Muscle of leg (tissue), 16 donors: ENCODE measurements at places on chromosomes 2 and 18. TPM values are rescaled to one million over a fixed set of nuclear protein-coding genes. Genes with fewer than 3 reads are reported as not detected.
A peak's percentile ranks its signal among the peaks of the same experiment; 100 is the strongest.

The LONRF2 gene
- polyA plus RNA-seq = 0.80 TPM

The HTR2B gene
- polyA plus RNA-seq = 0.26 TPM

DNA sequence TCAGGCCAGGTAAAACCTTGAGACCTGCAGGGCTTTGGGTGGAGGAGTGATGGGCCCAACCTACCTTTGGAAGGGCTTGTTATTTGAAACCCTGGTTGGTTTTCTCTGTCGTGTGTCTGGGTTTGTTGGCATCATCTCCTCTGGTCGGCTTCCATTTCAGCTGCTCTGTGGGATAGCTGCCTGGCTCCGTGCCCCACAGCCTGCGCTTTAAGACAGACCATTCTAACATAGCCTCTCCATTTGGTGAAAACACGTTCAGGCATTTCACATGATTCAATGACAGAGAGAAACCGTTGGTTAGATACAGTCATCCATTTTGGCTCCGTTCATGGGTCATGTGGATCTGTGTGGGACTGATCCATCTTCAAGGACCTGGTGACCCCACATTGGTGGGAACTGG, 37.0 kb upstream of the LYPD6B start:
- peak; percentile 49 for DNase-seq

The SAG gene
- 0.39 TPM for polyA plus RNA-seq

DNA sequence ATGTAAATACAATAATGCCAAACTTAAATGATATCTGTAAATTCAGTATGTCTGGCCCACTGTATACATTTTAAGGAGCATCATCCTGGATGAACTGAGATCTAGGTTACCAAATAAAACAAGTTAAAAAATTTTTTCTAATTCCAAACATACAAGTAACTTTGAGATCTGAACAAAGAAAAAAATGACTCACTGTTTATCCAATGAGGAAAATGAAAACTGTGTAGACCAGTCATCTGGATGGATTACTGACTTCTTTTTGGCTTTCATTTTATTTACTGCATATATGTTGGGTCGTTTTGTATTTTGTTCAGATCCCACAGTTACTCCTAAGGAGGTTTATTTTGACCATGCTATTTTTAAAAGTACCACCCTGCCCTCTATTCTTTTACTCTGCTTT, 189.8 kb downstream of the RBM43 start:
- DNase-seq = no peak

The ALK gene
- 0.09 TPM for polyA plus RNA-seq

The EPC2 gene
- polyA plus RNA-seq = 23.7 TPM

DNA sequence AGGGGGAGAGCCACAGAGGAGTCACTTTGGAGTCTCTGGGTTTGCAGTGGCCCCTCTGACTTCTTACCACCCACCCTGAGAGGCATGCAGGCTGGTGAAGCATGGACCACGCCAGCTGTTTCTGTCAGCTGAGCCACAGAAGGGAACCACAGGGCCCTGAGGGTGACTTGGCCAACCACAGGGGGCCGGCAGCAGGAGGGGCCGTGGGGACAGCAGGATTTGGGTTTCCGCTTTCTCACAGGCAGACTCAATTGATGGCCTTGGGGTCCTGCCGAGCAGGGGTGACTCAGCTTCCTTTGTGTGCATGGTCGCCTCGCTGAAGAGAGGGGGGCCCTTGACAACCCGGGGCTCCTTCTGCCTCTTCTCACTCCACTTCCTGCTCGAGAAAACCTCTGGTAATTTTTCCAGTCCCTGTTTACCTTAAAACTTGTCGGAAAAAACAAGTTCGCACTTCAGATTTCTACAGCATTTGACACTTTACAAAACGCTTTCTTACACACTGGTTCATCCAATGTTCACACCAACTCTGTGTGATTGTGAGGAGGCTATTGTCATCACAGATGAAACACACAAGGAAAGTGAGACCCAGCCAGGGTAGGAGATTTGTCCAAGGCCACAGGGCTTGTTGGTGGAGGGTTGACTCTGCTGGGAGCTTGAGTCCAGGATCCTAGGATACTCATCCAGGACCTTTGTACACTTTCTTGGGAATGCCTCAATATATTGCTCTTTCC, 311.2 kb downstream of the LPIN1 start:
- peak; percentile 23 for DNase-seq

The L3MBTL4 gene
- polyA plus RNA-seq = 1.3 TPM

GRCh38 chr2:3545788-3546478, 12.2 kb downstream of the RNASEH1 start:
- no peak for DNase-seq

DNA sequence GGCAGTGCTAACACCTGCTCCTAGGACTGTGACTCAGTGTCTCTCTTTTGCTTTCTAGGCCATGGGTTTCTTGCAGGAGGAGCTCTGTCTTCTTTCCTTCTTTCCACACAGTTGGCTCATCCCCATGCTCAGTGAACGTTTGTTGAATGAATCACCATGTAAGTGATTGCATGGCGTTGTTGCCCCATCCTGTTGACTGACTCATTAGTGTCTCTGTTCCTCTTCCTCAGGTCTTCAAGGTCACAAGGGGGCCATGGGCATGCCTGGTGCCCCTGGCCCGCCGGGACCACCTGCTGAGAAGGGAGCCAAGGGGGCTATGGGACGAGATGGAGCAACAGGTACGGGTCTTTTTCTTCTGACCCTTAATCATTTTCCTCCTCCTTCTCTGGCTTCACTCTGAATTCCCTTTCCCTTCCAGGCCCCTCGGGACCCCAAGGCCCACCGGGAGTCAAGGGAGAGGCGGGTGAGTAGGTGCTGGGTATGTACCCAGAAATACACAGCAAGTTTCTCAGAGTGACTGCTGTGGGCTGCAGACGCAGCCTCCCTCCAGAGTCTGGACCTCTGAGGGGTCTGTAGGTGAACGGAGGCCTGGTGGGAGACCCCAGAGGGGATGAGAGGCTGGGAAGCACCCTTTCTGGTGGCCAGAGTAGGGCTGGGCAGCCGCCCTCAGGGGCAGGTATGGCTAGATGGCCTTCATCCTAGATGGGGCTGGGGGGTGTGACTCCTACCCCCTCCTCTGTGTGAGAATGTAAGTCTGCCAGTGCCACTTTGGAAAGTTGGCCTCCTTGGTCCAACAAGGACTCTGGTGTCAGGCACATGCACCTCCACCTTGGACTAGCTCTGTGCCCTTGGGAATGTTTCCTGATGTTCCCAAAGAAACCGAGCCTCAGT, 32.4 kb downstream of the MARCO start:
- DNase-seq = no peak

The FBXO36 gene
- 2.3 TPM for polyA plus RNA-seq

The EML6 gene
- 19.5 TPM for polyA plus RNA-seq

DNA sequence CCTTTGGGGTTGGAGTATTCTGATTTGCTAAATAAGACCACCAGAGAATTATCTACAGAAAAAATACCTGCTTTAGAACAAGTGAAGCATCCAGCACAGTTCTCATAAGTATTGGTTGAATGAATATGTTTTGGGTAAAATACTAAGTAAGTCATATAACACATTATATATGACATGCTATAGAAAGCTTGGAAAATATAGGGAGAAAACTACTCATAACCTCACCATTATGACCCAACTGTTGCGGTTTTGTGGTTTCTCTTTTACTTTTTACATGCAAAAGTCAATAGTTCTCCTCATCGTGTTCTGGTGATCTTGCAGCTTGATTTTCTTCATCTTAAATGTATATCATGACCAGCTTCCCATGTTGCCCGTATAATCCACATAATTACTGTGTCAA, 66.2 kb downstream of the DIPK1C start:
- DNase-seq = no peak

DNA sequence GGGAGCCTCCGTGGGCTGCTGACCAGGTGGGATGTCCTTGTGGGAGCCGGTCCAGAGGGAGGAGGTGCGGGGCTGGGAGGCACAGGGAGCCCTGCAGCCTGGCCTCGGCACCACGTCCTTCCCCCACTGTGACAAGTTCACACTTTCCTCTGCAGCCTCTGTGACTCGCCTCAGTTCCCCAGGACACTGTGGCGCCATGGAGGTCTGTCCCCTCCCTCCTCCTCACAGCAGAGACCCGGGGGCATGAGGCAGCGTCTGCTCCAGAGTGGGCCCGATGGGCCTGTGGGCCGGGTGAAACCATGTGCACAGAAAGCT, 27.3 kb upstream of the KCNG2 start:
- DNase-seq = no peak

DNA sequence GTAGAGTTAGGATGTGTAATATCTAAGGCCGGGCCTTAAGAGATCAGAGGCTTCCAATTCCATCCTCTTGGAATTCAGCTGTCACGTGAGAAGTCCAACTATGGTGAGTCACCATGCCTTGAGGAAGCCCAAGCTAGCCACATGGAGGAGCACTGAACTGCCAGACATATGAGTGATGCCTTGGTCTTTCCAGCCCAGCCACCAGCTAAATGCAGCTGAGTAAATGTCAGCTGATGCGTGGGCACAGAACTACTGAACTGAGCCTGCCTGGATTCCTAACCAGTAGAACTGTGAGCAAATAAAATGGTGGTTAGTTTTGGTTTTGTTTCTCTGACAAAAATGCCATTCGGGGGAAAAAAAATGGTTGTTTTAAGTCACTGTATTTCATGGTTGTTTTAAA, 153.7 kb upstream of the SERTAD2 start:
- DNase-seq = no peak

- peak; percentile 50 for DNase-seq
Observed at GRCh38 chr2:437756-438393, 150.0 kb upstream of the ALKAL2 start.

DNA sequence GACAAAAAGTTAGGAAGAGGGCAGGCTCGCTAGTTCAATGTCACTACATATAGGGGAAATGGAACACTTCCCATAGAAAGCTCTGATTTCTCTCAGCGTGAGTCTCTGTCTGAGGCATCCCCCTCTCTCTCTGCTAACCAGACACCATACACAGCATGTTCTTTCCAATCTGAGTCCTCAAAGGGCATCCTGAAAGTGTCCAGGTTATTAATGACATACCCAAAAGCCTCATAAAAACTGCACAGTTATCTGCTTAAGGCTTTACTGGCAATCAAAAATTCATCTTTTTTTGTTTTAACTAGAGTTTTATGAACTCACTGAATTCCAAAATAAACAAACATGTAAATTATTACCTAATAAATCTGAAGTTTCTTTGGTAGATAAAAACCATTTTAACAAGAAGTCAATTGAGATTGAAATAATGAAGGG, 137.4 kb downstream of the AFF3 start:
- no peak for DNase-seq

The G6PC2 gene
- polyA plus RNA-seq = not detected

DNA sequence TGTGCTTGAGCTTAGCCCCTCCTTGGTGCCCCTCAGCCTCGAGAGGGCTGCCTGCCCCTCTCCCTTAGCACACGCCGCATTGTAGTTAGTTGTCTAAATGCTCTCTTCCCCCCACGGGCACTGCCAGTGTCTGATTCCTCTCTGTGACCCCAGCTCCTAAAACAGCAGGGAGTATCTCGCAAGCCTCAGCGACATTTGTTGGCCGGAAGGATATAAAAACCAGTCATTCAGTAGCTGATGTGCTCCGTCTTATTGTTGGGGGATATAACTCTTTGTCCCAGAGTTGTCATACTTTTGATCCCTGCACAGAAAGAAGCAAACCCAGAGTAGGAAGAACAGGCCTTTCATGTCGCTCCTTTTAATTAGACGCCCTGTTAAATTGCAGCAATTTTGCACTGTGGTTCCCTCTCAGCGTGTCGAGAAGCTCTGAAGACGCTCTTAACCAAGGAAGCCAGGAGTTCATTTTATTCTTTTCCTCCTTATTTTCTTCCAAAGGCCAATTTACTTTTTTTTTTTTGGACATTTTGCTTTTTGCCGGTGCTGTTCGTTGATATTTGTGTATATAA, 201.8 kb downstream of the KLHL29 start:
- no peak for DNase-seq

The RAB6D gene
- polyA plus RNA-seq = 1.2 TPM

DNA sequence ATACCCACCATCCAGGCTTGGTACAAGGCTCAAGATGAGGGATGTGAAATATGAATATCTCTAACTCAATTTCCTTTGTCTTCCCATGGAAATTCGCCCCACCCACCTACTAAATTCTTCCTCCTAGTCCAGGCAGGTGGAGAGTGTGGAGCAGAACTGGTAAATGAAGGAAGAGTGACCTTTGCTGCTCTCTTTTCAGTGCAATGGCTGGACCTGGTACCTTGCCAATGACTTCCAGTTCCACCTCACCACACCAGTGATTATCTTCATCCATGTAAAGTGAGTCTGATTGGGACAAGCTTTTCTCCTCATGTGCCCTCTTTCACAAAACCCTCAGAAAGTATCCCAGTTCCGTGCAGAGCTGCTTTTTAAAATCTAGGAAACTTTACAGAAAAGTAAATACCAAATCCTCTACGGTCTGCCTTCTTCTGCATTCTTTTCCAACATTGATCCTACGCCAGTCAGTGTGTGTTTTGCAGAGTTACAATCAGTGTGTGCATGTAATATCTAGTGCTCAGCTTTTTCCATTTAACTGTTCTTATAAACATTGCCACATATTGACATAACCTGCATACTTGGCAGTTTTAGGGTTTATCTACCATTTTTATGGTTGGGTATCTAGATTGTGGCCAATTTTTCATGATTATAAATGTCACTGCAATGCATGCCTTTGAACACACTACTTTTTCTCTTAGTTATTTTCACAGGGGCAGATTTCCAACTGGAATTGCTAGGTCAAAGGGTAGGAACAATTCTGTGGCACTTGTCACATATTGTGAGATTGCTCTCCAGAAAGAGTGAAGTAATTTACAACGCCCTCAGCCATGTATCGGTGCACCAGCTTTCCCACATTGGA, 86.5 kb upstream of the SEC11C start:
- DNase-seq = peak; percentile 79

DNA sequence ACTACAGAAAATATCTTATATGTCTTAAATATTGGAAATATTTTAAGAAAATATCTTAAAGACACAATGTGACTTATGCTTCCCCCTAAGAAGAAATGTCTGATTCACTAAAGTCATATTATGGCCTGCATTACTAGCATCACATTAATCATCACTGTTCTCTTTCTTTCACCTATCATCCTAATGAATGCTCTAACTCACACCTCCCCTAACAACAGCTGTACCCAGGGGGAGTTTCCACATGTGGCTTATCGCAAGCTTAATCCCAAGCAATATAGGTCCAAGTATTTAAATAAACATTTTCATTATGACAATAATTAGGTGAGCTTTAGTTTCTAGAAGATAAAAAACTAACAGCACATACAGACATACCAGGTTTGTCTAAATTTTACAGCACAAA, 39.6 kb downstream of the REV1 start:
- no peak for DNase-seq

GRCh38 chr18:25166113-25166512, 185.9 kb downstream of the ZNF521 start:
- no peak for DNase-seq
